ENCODE measurements at places on chromosomes 2 and 18.

- no peak for DNase-seq
Measured at GRCh38 chr2:217307023-217307422, 447.2 kb upstream of the TNP1 start.

DNA sequence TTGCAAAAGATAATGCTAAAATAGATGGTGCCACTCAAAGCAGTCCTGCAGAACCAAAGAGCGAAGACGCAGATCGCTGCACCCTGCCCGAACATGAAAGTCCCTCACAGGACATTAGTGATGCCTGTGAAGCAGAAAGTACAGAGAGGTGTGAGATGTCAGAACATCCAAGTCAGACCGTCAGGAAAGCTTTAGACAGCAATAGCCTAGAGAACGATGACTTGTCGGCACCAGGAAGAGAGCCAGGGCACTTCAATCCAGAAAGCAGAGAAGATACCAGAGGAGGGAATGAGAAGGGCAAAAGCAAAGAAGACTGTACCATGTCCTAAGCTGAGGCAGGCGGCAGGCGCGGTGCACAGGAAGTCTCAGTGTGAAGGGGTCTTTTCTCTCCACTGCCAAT, 34.8 kb upstream of the RBM44 start:
- no peak for DNase-seq

DNA sequence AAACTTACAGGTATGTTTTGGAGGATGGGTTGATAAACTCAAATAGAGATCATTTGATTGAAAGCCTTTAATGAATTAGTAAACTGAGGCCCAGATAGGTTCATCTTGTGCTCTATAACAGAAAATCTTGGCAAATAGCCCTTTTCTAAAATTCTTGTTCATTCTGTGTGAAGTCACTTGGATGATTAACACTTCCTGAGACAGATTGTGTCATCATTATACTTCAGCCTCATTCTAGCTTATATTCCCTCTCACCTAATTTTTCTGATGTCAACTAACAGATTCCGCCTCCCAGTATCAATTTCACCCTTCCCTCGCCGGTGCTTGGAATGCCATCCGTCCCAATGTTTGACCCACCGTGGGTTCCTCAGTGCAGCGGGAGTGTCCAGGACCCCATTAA, 84.2 kb upstream of the RPE start:
- DNase-seq, result no peak

GRCh38 chr2:96927405-96928171, 57.7 kb upstream of the SEMA4C start:
- no peak for DNase-seq

DNA sequence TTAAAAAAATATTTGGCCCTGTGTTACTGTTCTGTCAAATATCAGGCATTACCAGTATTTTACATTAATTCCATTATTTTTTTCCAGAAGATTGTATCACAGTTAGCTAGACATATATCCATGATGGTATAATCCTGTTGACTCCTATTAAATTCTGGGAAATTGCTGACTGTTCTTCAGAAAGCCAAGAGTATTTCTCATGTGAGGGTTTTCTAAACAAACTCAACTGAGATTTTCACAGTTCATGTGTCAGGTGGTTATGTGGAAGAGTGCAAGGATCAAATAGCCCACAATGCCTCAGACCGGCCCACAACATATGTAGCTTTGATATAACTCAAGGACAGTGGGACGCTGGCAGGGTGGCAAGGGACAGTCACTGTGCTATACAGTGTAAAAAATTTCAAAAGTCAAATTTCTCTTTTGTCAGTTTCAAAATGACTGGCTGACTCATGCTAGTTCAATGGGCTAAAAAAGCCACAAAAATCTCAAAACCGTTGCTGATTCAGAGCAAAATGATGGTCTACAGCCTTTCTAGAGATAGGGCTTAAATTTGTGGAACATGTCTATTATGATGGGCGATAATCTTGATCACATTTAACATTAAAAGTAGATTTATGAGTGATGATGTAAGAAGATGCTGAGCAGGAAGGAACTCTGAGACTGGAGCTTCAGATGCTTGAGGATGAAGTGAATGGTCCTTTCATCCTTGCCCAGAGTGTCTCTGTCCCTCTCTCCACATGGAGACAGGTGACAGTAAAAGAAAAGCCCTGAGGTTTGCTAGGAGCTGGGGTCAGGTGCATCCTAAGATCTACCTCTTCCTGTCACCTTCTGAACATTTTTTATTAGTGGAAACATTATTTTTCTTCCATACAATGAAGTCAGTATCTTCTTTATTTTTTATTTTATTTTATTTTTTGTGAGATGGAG, 175.8 kb upstream of the PIEZO2 start:
- DNase-seq, result no peak

DNA sequence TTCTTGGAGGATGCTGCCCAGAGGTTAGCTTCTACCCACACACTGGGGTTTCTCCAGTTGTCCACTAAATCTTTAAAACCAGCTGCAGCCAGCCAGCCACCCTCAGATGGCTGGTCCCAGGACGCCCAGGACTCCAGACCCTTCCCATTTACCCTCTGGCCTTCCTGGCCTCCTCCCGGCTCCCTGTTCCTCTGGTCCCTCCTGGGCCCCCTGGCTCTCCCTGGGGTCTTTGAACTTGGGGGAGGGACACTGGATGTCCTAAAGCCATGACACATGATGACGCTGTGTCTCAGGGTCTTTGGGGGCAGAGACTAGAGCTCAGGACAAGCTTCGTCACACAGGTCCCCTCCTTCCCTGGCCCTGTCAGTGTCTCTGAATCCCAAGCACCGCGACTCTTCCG, 201.1 kb upstream of the HDAC4 start:
- no peak for DNase-seq

DNA sequence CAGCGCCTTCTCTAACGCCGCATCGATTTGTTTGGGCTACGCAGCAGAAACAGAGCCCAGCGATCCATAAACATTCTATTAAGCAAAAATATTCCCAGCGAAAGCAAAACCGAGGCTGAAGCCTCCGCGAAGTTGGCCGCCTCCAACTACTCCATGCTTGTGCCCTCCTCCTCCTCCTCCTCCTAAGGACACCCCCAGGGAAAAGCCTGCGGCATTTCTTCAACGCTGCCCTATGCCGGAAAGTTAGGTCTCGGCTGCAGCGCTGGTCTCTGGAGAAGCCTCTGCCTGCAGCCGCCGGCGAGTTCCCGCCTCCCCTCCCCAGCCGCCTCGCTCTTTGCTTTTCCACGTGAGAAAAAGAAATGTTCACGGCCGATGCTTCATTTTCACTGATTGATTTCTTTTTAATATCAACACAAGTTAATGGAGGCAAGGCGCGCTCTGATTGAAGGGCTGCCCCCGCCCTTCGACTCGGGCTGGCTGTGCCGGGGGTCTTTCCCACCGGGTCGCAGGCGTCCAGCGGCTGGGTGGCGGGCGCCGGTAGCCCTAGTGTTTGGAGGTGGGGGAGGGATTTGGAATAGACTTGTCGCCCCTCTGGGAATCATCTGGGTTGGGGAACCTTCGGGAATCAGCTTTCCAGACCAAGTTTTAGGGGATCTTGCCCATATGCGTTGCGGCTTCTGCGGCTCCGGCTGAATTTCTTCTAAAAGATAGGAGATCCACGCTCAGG, 3.9 kb downstream of the NRP2 start:
- DNase-seq, result no peak

DNA sequence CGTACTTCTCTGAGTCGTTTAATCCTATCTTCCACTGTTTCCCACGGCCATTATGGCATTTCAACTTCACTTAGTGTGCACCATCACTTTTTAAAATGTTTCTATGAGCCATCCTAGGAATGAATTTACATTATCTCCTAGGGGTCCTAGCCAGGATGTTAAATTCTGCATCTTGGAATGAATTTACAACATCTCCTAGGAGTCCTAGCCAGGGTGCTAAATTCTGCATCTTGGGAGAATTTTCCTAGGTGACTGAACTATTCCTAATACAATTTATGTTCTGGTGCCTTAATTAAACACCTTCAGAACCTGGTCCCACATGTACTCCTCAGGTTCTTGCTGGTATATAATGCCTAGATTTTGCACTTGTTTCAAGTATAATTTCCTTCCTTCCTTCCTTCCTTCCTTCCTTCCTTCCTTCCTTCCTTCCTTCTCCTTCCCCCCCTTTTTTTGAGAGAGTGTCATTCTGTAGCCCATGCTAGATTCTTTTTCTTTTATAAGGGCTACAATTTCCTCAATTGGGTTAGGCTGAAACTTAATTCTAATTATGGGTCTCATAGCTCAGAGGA, 72.1 kb downstream of the TBR1 start:
- DNase-seq, result no peak

DNA sequence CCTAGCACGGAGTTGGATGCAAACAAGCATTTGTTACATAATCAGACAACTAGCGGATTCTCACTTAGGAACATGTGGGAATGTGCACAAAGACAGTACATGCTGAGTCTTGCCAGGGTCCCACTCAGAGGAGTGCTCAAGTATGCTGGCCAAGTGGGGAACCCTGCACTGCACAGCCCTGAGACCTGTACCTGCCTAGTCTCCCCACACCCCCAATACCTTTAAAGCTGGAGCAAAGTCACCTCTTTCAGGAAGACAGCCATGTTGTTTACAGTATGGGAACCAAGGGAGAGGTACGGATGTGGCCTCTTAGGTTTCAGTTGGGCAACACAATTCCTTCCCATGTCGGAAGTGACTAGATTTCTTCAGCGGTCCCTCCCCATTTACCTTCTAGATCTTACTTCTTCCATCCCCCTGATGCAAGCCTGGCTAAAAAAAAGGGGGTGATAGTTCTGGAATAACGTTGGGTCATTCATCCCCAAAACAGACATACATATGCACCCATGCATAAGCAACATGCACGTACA, 10.7 kb downstream of the CXCR1 start:
- DNase-seq, result no peak

DNA sequence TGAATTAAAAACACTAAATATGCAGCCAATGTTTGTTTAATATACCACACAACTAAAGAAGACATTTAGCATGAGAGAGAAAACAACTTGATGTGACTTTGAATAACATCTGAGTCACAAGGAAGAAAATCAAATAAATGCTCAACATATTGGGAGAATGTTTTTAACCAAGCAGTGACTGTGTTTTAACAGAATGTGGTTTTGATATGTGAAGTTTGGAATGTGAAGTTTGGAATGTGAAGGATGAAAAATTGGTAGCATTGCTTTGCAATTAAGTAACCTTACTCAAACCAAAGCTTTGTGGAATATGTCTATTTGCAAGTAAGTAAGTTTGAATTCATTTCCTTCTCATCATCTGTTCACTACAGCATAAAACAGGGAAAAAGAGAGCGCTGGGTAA, 128.2 kb upstream of the DNAJC10 start:
- no peak for DNase-seq

GRCh38 chr18:10261344-10262276, 192.8 kb upstream of the APCDD1 start:
- DNase-seq, result no peak

DNA sequence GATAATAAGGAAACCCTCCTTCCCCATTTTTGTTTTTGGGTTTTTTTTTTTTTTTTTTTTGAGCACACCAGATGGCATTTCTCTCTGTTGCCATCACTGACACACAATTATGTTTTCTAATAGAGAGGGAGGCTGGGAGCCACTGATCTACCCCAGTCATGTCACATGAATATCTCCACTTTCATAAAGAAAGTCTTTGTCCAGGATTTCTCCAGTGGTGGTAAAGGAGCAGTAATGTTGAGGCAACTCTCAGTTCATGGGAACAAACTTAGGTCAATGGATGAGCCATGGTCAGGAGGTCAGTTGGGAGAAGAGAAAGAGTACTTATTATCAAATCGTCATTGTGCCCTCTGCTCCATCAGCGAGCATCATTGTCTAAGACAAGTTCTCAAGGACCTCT, 603.7 kb downstream of the ARHGAP15 start:
- no peak for DNase-seq

DNA sequence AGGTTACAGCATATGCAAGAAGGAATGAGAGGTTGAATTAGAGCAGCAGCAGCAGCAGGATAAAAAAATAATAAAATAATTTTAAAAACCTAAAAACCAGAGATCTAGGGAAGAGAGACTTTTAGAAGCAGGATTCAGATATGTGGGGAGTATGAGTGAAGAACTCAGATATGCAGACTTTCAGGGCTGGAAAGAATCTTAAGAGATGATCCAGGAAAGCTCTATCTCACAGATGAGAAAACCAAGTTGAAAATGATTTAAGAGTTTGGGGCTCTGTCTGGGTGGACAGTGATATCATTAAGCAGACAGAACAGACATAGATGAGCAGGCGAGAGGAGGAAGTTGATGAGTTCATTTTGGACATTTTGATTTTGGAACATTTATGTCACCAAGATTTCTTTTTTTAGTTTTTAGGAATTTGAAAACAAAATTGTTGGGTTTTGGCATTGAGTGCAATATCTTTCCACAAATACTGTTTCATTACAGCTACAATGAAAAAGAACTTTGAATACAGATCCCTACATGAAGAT, 31.8 kb downstream of the BCL2 start:
- DNase-seq, result no peak

- DNase-seq, result no peak
Measured at GRCh38 chr2:20540587-20541293, 93.9 kb downstream of the RHOB start.

- DNase-seq, result no peak
Measured at GRCh38 chr2:1986598-1986997, 242.3 kb upstream of the PXDN start.

DNA sequence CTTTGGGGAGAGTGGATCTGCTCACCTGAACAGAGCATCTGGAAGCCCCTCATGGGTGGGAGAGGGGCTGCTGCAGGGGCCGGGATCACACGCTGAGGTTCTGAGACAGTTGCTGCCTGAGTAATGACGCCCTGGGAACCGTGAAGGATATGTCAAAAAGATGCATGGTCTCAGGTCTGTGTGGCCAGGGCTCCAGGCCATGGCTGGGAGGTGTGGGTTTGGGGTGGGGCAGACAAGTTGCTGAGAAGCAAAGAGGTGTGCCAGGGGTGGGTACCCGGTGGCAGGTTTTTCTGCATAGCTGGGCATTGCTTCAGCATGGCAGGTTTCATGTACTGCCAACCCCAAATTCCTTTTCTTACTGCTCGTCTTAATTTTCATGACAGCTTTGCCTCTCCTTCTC, 133.5 kb downstream of the RPIA start:
- no peak for DNase-seq

- no peak for DNase-seq
Measured at GRCh38 chr2:55865096-55865835, 58.3 kb downstream of the EFEMP1 start.

DNA sequence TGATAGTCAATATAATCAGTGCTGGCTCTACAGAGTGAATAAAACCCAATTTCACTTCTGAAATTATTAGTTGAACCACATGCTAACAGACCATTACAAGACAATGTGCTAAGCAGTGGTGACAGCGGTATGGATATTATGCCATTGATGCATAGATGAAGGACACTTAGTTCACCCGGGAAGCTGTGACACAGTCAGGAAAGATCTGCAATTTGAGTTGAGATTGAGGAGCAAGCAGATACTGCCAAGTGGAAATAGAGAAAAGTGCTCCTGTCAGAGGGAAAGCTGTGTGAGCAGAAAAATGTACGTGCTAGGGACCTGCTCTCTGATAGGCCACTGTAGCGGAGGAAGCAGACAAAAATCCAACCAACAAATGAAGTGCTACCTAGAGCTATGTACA, 529.5 kb upstream of the CDH2 start:
- no peak for DNase-seq

DNA sequence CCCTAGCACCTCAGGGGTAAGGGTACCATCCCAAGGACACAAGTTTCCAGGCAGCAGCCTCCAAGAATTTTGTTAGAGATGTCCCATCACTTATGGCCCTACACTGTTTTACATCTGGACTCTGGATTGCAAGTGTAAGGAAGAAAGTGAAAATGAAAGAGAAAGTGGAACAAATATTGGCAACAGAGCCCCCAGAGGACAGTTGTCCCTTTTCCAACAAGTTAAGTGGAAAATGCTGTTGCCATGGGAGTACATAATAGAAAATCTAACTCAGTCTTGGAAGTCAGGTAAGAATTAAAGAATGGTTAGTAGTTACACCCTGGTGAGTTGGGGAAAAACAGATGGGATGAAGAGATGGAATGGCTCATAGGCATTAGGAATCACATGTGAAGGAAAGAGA, 50.6 kb downstream of the TTC21B start:
- no peak for DNase-seq

All from effector memory CD4-positive, alpha-beta T cell (primary cell).